Dermis microvascular lymphatic vessel endothelial cell (primary cell): ENCODE measurements at places on chromosomes 2 and 18. TPM values are rescaled to one million over a fixed set of nuclear protein-coding genes. Genes with fewer than 3 reads are reported as not detected.

FANCL gene
- 12.5 and 12.6 TPM in 2 replicates for total RNA-seq

SCN1A gene
- under 0.01 TPM in 2 replicates for total RNA-seq

GAREM1 gene
- 0.25 and 0.26 TPM in 2 replicates for total RNA-seq

OSGEPL1 gene
- total RNA-seq, result 4.2 and 5.3 TPM in 2 replicates

MALT1 gene
- total RNA-seq, result 14.5 and 21.2 TPM in 2 replicates
